Osteoblast (primary cell): ENCODE measurements at places on chromosomes 3 and 15. TPM values are rescaled to one million over a fixed set of nuclear protein-coding genes. Genes with fewer than 3 reads are reported as not detected.

DNA sequence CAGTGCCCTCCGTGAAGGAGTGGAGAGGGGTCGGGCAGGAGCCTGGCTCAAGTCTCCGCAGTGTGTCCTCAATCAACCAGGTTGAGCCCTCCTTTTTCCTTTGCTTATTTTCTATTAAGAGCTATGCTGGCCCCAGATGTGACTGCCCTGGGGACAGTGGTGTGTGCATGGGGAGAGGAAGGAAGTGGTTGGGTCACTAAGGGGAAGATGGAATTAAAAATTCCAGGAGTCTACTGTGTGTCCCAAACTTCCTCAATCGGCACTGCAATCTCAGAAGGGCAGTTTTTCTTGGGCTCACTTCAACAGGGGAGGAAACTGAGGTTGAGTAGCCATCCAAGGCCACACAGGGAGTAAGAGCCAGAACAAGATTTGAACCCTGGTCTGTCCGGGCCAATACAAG, 13.7 kb upstream of the GRIP2 start:
- no peaks in the 10 kb centered on the region for H3K36me3 ChIP-seq
- H3K4me1 ChIP-seq = no peaks in the 10 kb centered on the region
- no peak for DNase-seq
- no peak overlapping the region for H3K27ac ChIP-seq
- H3K4me3 ChIP-seq = no peak overlapping the region
- H3K27me3 ChIP-seq = peaks cover 36% of the 10 kb centered on the region

- no peak for DNase-seq
- no peaks in the 10 kb centered on the region for H3K36me3 ChIP-seq
- H3K4me3 ChIP-seq = no peak overlapping the region
- peaks cover 2% of the 10 kb centered on the region for H3K4me1 ChIP-seq
- H3K27ac ChIP-seq = no peak overlapping the region
Measured at GRCh38 chr3:38722781-38723568, 73.5 kb upstream of the SCN5A start.

DNA sequence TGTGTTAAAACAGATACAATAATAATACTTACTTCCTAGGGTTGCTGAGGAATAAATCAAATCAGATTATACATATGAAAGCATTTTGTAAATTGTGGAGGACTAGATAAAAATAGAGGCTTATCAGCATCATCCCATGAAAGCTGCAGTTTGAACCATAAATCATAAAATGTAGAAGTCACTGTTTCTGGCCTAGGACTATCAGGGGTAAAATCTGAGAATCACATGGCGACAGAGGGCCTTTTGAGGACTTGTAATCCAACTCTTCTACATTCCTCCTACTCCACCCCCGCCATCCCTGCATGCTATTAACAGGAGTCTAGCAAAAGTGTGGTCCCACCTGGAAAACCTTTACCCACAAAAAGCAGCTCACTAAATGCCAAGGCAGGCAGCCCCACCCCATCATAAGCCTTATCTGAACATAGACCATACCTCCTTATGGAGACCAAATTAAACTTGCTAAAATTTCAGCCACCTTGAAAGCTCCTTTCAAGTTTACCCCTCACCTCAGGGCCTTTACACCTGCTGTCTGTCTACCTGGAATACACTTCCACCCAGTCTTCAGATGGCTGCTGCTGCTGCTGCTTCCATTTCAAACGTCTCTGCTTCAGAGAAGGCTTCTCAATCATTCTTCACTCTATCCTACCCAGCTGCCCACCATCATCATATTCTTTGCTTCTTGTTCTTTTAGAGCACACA, 11.5 kb downstream of the MB21D2 start:
- no peak overlapping the region for H3K4me3 ChIP-seq
- H3K27ac ChIP-seq = no peak overlapping the region
- H3K27me3 ChIP-seq = no peaks in the 10 kb centered on the region
- H3K36me3 ChIP-seq = peaks cover 3% of the 10 kb centered on the region
- no peak for DNase-seq
- H3K4me1 ChIP-seq = peaks cover 15% of the 10 kb centered on the region

DNA sequence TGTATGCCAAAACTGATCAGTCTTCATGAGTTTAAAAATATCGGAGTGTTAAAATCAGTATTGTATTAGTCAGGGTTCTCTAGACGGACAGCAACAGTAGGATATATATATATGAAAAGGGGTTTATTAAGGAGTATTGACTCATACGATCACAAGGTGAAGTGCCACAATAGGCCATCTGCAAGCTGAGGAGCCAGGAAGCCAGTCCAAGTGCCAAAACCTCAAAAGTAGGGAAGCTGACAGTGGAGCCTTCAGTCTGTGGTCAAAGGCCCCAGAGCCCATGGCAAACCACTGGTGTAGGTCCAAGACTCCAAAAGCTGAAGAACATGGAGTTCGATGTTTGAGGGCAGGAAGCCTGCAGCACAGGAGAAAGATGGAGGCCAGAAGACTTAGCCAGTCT, 391.0 kb upstream of the CADM2 start:
- no peaks in the 10 kb centered on the region for H3K27me3 ChIP-seq
- peak; percentile 1 for DNase-seq
- H3K27ac ChIP-seq = no peak overlapping the region
- H3K4me1 ChIP-seq = no peaks in the 10 kb centered on the region
- H3K36me3 ChIP-seq = no peaks in the 10 kb centered on the region

- H3K4me3 ChIP-seq = no peak overlapping the region
- H3K27ac ChIP-seq = no peak overlapping the region
- H3K4me1 ChIP-seq = no peaks in the 10 kb centered on the region
- no peaks in the 10 kb centered on the region for H3K36me3 ChIP-seq
Measured at GRCh38 chr3:126672340-126672739, 17.4 kb upstream of the TXNRD3 start.

GRCh38 chr15:69388260-69388705, 25.9 kb upstream of the KIF23 start:
- DNase-seq = peak; percentile 77
- H3K27ac ChIP-seq = no peak overlapping the region
- H3K27me3 ChIP-seq = no peaks in the 10 kb centered on the region
- peaks cover 5% of the 10 kb centered on the region for H3K4me1 ChIP-seq
- H3K4me3 ChIP-seq = no peak overlapping the region

DNA sequence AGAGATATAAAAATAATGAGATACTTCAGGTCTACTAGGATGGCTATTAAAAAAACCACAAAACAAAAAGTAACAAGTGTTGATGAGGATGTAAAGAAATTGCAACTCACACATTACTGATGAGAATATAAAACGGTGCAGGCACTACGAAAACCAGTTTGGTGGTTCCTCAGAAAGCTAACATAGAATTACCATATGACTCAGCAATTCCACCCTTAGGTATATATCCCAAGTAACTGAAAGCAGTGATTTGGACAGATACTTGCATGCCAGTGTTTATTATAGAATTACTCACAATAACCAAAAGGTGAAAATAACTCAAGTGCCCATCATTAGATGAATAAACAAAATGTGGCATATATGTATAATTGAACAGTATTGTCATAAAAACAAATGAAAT, 87.5 kb upstream of the MELTF start:
- H3K27me3 ChIP-seq = no peaks in the 10 kb centered on the region
- no peak overlapping the region for H3K4me3 ChIP-seq
- no peaks in the 10 kb centered on the region for H3K4me1 ChIP-seq

DNA sequence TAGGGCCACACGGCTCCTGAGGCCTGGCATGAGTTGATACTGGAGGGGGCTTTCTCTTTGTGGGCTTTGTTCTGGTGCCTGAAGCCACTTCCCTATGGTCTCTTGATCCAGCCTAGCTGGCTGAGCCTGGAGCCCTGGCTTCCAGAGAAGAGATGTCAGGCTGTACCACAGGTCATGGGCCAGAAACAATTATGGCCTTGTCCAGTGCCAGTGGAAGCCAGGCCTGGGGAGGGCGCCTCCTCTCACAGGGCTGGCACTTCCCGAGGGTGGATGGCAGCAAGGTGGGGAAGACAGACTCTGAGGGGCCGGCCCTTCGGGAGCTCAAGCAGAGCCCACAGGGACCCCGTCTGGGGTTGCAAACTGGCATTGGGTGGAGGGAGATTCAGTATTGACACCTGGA, 34.9 kb upstream of the ACAD9 start:
- peaks cover 11% of the 10 kb centered on the region for H3K4me1 ChIP-seq
- H3K27me3 ChIP-seq = no peaks in the 10 kb centered on the region
- no peak overlapping the region for H3K27ac ChIP-seq
- no peaks in the 10 kb centered on the region for H3K36me3 ChIP-seq
- no peak for DNase-seq
- H3K4me3 ChIP-seq = no peak overlapping the region

GRCh38 chr15:38217191-38217595, 35.4 kb upstream of the SPRED1 start:
- peaks cover 20% of the 10 kb centered on the region for H3K4me1 ChIP-seq
- H3K27me3 ChIP-seq = no peaks in the 10 kb centered on the region
- H3K36me3 ChIP-seq = no peaks in the 10 kb centered on the region
- no peak for DNase-seq
- H3K4me3 ChIP-seq = no peak overlapping the region
- no peak overlapping the region for H3K27ac ChIP-seq

DNA sequence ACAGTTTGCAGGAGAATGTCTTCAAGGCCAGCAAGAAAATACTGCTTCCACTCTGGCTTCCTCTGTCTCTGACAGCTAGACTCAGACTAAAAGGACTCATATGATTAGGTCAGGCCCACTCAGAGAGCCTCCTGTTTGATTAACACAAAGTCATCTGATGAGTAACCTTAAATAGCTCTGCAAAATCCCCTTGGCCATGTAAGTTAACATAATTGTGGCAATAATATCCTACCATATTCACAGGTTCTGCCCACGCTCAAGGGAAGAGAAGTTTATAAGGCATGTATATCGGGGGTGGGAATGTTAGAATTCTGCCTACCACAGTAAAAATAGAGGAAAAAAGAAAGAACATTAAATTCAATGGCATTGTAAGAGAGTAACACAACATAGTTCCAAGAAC, 20.6 kb upstream of the HHATL start:
- H3K27me3 ChIP-seq = peaks cover 9% of the 10 kb centered on the region
- no peaks in the 10 kb centered on the region for H3K4me1 ChIP-seq
- no peak overlapping the region for H3K4me3 ChIP-seq
- H3K27ac ChIP-seq = no peak overlapping the region

GRCh38 chr3:12180218-12180617, 21.5 kb upstream of the TIMP4 start:
- peak; percentile 88 for DNase-seq
- H3K27me3 ChIP-seq = no peaks in the 10 kb centered on the region
- no peaks in the 10 kb centered on the region for H3K36me3 ChIP-seq
- H3K4me1 ChIP-seq = peaks cover 32% of the 10 kb centered on the region
- H3K4me3 ChIP-seq = no peak overlapping the region
- H3K27ac ChIP-seq = no peak overlapping the region

- DNase-seq = peak; percentile 98
- no peak overlapping the region for H3K4me3 ChIP-seq
- no peaks in the 10 kb centered on the region for H3K27me3 ChIP-seq
- H3K27ac ChIP-seq = no peak overlapping the region
- H3K4me1 ChIP-seq = no peaks in the 10 kb centered on the region
Measured at GRCh38 chr3:14508966-14509795, 31.0 kb downstream of the GRIP2 start.

DNA sequence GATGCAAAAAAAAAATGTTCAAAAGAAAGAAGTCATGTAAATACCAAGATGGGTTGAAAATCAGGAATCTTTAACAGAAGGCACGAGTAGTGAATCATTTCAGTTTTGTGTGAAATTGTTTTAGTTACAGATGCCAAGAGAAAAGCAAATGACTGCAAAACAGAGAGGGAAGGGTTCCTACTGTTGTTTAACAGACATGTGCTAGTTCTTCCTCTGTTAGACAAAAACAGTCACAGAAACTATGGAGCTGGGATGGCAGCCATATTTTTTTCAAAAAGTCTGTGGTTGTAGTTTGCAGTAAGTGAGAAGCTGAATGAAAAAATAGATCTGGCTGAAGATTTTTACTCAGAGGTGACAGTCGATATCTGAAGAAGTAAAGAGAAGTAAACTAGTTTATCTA, 511.9 kb downstream of the ZIC1 start:
- no peak for DNase-seq
- H3K36me3 ChIP-seq = no peaks in the 10 kb centered on the region
- peaks cover 3% of the 10 kb centered on the region for H3K4me1 ChIP-seq
- no peak overlapping the region for H3K27ac ChIP-seq

- no peaks in the 10 kb centered on the region for H3K36me3 ChIP-seq
- no peaks in the 10 kb centered on the region for H3K4me1 ChIP-seq
- no peak overlapping the region for H3K27ac ChIP-seq
- H3K27me3 ChIP-seq = no peaks in the 10 kb centered on the region
- DNase-seq = no peak
Measured at GRCh38 chr3:122253581-122253980, 70.1 kb downstream of the CASR start.

Gene FBXW12
- total RNA-seq = not detected in 2 replicates

Gene LYZL4
- total RNA-seq = not detected in 2 replicates

Gene SCN11A
- total RNA-seq = under 0.01 TPM in 1 of 2 replicates, not detected in the other

Gene PLCH1
- total RNA-seq = under 0.01 and 0.36 TPM in 2 replicates

Gene CYP8B1
- not detected in 2 replicates for total RNA-seq

Gene CD86
- 0.29 TPM in 1 of 2 replicates, not detected in the other for total RNA-seq

Gene CPLX3
- not detected in 2 replicates for total RNA-seq

Gene PLA1A
- under 0.01 and 0.36 TPM in 2 replicates for total RNA-seq

Gene TP63
- 1.8 and 2.4 TPM in 2 replicates for total RNA-seq

Gene GP5
- total RNA-seq = 0.29 and 0.36 TPM in 2 replicates

Gene SUMF1
- total RNA-seq = 94.5 and 99.6 TPM in 2 replicates

Gene GPR160
- 0.29 TPM in 1 of 2 replicates, not detected in the other for total RNA-seq
